ENCODE measurements at places on chromosomes 13 and 19.

GRCh38 chr13:90293793-90294361 lies 1053.6 kb upstream of the MIR17HG start:
- DNase-seq: no peak

DNA sequence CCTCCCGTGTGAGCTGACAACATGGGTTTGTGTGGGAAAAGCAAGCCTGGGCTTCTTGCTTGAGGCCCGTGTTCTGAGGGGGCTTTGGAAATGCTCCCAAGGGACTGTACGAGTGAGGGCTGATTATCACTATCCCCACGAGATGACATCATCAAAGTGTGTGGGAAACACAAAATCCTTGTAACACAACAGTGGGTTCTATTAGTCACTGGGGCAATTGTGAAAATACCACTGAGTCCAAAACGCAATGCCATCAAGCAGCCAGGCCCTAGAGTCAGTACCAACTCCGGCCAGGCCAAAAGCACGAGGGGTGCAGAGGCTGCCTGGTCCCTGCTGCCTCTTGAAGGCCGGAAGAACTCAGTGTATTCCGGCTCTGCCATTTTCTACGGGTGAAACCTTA lies 29.6 kb downstream of the CAPS start:
- no peak for DNase-seq

DNA sequence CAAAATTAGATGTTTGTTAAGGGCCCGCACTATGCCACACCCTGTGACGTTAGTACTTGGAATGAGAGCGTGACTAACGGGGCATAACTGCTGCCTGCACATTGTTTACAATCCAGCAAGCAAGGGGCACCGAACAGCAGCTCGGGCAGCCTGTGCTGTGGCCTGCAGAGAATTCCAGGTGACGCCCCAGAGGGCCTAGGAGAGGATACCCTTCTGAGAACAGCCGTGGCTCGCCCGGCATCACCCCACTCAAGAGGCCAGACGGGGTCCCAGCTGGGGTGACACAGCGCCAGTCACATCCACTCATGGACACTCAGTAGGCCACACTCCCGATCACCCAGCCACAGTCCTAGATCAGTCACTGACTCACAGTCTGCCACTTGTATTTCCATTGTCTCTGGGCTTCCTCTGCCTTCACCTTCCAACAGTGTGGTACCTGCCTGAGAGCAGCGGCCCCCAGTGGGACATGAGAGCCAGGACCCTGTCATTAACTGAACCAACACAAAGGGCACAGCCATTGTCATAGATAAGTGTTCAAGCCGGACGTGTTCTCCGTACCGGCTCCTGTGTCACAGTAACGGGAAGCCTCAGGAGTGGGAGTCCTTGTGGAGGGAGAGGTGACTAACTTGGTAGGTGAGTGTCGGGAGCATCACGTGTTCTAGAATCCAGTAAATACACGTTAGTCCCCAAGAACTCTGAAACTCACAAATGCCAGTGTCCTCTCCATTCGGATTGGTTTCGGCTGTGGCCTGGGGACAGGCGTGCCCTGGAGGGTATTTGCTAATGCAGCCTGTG lies 7.5 kb downstream of the ZNF331 start:
- no peak for DNase-seq

DNA sequence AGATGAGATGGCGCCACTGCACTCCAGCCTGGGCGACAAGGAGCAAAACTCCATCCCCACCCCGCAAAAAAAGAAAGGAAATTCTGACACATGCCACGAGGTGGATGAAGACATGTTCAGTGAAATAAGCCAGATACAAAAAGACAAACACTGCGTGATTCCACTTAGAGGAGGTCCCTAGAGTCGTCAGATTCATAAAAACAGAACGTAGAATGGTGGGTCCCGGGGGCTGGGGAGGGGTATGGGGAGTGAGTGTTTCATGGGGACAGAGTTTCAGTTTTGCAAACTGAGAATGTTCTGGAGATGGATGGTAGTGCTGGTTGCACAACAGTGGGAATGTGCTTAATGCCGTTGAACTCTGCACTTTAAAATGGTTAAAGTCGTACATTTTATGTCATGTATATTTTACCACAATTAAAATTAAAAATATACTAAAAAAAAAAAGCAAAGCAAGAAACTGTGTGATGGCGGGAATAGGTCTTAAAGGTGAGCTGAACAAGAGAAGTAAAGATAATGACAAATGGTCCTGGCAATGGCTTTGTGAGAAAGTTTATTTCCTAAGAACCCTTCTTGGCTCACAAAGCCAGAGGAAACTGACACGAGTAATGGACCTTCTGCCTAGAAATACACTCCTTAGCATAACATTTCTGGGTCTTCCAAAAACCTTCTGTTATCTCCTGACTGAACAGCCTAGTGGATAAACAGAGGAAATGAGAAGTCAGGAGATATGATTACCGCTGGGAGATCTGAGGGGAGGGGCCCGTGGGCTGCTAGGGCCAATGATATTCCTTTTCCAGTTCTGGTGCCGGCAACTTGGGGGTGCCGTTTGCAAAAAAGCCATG lies 4.2 kb upstream of the SPC24 start:
- DNase-seq: no peak

DNA sequence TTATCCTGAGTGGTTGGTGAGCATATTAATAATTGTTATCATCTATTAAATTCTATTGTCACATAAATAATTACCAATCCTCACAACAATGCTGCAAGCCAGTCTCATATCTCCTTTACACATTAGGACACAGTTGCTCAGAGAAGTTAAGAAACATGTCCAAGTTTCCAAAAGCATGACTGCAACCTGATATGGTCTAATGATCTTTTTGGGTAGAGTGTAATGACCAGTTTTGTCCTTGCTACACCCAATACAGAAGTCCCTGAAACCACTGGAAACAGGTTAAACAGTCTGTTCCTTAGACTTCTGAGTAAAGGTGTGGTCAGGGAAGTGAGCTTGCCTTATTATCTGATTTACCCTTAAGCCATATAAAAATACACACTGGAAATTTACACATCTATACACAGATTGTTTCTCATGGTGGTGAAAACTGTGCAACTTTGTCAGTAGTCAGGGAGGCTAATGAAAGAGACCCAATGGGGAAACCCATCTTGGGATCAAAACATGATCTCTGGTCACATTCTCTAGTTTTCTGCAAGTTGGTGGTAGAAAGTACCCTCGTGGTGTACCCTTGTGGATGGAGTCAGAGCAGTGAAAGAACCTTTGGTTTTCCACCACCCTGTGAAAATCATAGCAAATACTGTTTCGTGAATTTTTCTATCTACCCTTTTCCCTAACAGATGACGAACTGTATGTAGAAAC lies 146.0 kb upstream of the KLF12 start:
- DNase-seq: no peak

- DNase-seq: no peak
These were observed 194.1 kb downstream of the USP12 start for GRCh38 chr13:26977541-26977940.

DNA sequence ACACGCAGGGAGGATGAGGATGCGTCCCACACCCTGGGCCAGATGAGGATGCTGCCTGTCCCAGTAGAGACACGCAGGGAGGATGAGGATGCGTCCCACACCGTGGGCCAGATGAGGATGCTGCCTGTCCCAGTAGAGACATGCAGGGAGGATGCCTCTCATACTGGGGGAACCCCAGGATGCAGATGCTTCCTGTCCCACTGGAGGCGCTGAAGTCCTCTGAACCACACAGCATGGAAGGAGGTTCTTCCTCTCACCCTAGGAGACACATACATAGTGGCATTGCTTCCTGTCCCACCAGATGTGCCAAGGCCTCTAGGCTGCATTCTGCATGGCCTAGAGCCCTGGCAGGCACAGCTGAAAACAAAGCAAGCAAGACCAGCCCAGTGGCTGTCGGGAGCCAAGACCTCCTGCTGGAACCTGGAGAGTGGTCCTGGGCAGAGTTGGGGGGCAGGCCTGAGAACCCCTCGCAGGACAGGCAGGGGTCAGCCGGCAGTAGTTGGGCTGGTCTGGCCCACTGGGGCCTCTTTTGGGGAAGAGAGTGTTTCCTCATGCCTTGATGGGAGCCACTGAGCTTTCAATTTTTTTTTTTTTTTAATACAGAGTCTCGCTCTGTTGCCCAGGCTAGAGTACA lies 4.3 kb downstream of the HPN start:
- no peak for DNase-seq

DNA sequence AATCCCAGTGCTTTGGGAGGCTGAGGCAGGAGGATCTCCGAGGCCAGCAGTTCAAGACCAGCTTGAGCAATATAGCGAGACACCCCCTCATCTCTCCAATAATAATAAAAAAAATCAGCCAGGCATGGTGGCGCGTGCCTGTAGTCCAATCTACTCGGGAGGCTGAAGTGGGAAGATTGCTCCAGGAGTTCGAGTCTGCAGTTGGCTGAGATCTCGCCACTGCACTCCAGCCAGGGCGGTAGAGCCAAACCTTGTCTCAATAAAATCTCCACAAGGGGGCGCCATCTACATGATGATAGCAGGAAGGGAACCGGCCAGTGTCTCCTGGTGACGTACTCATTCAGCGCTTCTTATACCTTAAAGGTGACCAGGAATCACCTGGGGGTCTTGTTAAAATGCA lies 13.6 kb upstream of the C5AR1 start:
- peak; percentile 37 for DNase-seq

Data from NCI-H2081 treated with DMSO at 0.1 percent for 48 hours (cell line).